A549 treated with CpdA at 1 μM for 4 hours (cell line): ENCODE measurements at places on chromosomes 6 and 20. TPM values are rescaled to one million over a fixed set of nuclear protein-coding genes. Genes with fewer than 3 reads are reported as not detected.

The TRAPPC3L gene
- not detected in 5 replicates for total RNA-seq

The HLA-DQB1 gene
- not detected in 5 replicates for total RNA-seq

The LHFPL5 gene
- total RNA-seq: 0.13 to 0.22 TPM (median 0.16 TPM) in 3 of 5 replicates, not detected in the others

The ZC2HC1B gene
- not detected in 5 replicates for total RNA-seq

The ZBTB9 gene
- total RNA-seq: 11.6 to 12.5 TPM (median 11.7 TPM) in 5 replicates

The SNAP91 gene
- 0.08 to 0.96 TPM (median 0.21 TPM) in 5 replicates for total RNA-seq

The ARFGEF3 gene
- 0.51 to 0.64 TPM (median 0.59 TPM) in 5 replicates for total RNA-seq

The MAP3K5 gene
- 3.0 to 3.5 TPM (median 3.2 TPM) in 5 replicates for total RNA-seq

The TINAG gene
- total RNA-seq: 0.08 to 0.59 TPM in 2 of 5 replicates, not detected in the others

The C20orf173 gene
- total RNA-seq: not detected in 5 replicates

The MEP1A gene
- total RNA-seq: not detected in 5 replicates

The CDH26 gene
- total RNA-seq: 0.10 to 0.40 TPM (median 0.16 TPM) in 4 of 5 replicates, not detected in the other

The ZBTB46 gene
- 0.59 to 1.1 TPM (median 0.78 TPM) in 5 replicates for total RNA-seq

The MEI4 gene
- not detected in 5 replicates for total RNA-seq

The REM1 gene
- 0.09 to 0.13 TPM (median 0.10 TPM) in 3 of 5 replicates, not detected in the others for total RNA-seq

The DAAM2 gene
- total RNA-seq: 0.01 to 0.06 TPM in 2 of 5 replicates, not detected in the others

The TBXT gene
- not detected in 5 replicates for total RNA-seq

The C20orf202 gene
- total RNA-seq: 0.03 TPM in 1 of 5 replicates, not detected in the others

The MYLK2 gene
- 0.61 to 0.87 TPM (median 0.66 TPM) in 5 replicates for total RNA-seq

The SYCP2L gene
- 2.8 to 3.6 TPM (median 3.1 TPM) in 5 replicates for total RNA-seq

The NKAIN4 gene
- total RNA-seq: 6.3 to 10.3 TPM (median 6.7 TPM) in 5 replicates

The WFDC10B gene
- total RNA-seq: not detected in 5 replicates

The FAM184A gene
- total RNA-seq: 0.05 TPM in 1 of 5 replicates, not detected in the others

The CLPSL2 gene
- 1.0 to 1.4 TPM in 2 of 5 replicates, not detected in the others for total RNA-seq

The TFAP2D gene
- total RNA-seq: not detected in 5 replicates

The DPPA5 gene
- not detected in 5 replicates for total RNA-seq

The FAM209B gene
- total RNA-seq: 0.32 to 0.76 TPM (median 0.63 TPM) in 3 of 5 replicates, not detected in the others
